ENCODE measurements at places on chromosomes 12 and 14. TPM values are rescaled to one million over a fixed set of nuclear protein-coding genes. Genes with fewer than 3 reads are reported as not detected.

DNA sequence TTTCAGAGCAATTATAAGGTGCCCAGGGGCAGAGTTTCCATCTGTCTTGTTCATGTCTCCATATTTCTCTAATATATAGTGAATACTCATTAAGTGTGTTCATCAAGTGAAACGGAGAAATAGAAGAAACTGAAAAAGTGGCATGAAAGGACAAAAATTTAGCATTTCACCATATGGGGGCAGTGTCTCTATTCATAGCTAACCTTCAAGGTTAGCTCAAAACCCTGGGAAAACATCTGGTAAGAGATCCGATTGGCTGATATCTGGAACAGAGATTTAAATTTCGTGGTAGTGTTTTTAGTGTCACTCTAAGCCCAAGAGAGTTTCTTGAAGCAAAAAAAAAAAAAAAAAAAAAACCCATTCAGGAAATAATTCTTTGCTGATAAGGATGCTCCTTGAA, 367.5 kb downstream of the DAD1 start:
- peak; percentile 21 for DNase-seq

- DNase-seq: no peak
Observed at GRCh38 chr12:90261283-90261682, 552.6 kb upstream of the ATP2B1 start.

Gene TSPAN11
- not detected for total RNA-seq

DNA sequence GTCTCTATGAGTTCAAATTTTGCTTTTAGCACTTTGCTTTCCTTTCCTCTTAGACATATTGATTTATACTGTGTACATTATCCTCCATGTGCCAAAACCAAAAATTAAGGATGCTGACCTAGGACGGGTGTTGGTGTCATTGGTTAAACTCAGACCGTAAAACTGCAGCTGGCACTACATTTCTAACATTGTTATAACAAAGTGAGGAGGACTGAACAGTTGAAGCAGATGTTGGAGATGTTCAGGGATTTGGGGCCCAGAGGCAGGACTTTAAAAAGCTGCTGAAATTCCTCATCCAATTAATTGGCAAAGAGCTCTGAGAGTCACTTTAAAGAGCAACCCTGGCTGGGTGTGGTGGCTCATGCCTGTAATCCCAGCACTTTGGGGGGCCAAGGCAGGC, 72.4 kb downstream of the TMTC1 start:
- no peak for DNase-seq

- no peak for DNase-seq
Observed at GRCh38 chr12:31566547-31566946, 24.4 kb downstream of the DENND5B start.

DNA sequence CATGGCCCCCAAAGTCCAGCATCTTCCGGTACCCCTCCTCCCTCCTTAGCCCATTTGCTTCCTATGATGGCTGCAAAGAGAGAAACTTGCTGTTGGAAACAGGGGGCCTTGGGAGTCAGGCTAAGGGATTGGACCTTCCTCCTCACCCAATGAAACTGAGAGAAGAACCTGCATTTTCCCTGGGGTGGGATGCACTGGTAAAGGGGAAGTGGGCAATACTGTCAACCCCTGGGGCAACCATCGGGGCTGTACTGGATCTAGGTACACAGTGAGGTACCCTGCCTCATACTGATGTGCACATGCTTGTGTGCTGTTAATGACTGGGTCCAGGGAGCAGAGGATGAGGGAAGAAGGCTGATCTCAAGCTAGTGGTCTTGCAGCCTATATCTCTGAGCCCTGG, 11.0 kb upstream of the JPH4 start:
- no peak for DNase-seq

GRCh38 chr12:19953734-19954133, 414.6 kb upstream of the PDE3A start:
- no peak for DNase-seq

- no peak for DNase-seq
Observed at GRCh38 chr12:89568484-89568883, 42.6 kb upstream of the POC1B start.

Gene TAS2R14
- total RNA-seq: 0.90 TPM

- no peak for DNase-seq
Observed at GRCh38 chr12:57219993-57220754, 3.6 kb downstream of the NXPH4 start.

Gene CLMN
- 0.95 TPM for total RNA-seq

Gene SCNN1A
- 0.50 TPM for total RNA-seq

DNA sequence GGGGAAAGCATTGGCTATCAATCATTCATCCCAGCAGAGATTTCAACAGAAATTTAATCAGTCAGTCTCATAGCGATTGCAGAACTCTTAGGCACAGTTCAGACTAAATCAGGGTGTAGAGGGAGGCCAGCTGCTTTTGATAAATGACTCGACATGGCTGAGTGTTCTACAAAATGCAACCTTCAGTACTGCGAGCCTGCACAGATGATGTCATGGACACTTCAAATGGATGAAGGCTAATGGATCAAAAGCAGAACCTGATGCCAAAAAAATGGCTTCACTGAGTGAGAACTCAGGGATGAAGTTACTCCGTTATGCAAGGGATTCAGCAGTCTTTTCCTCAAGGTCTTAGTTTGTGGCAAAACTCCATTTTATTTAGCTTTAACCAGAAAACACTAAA, 167.3 kb downstream of the DACT1 start:
- DNase-seq: no peak

DNA sequence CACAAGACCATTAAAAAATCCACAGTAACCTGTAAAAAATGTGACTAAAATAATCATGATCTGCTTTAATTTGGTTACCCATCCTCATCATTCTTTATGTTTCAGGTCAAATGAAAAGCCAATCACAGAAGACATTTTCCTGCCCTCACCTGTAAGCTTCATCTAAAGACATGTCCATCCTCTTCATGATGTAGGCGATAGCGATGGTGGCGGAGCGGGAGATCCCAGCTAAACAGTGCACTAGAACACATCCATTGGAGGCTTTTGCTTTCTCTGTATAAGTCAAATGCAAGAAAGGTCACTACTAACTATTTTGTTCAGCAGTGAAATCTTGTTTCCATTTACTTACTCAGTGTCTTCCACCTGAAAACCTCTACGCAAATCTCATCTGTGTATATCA, 82.6 kb downstream of the DUSP16 start:
- no peak for DNase-seq

Gene NAB2
- 6.7 TPM for total RNA-seq

Gene LRFN5
- not detected for total RNA-seq

GRCh38 chr12:123483602-123484248, 25.8 kb downstream of the SNRNP35 start:
- no peak for DNase-seq

- DNase-seq: no peak
Observed at GRCh38 chr12:60279221-60279620, 683.4 kb downstream of the SLC16A7 start.

Data from CD8-positive, alpha-beta T cell (primary cell).